ENCODE measurements at places on chromosomes 1 and 21.

DNA sequence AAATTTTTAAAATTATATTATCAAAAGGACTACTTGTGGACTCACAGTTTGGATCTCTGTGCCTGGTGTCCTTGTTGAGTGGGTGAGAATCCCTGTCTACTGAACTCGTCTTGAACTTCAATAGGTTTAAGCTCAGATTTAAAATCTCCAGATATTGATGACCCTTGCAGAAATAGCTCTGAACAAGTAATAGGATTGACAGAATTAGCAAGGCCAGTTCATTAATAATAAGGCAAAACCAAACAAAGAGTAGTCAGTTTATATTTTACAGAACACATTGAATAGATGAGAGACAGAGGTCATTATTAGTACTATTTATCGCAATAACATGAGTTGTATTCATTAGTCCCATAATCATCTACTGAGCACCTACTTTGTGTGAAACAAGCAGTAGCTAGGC, at the start of gene PDC:
Gene PDC (minus strand): TSS at position 101 of the 400 bp plus-strand sequence. CDS start 11,655 bp downstream, outside the sequence.
- DNase-seq, result no peak

- DNase-seq, result peak; percentile 82
Measured at GRCh38 chr1:111471012-111471411, 2.8 kb upstream of the C1orf162 start.

GRCh38 chr1:8329439-8329838, 11.5 kb downstream of the SLC45A1 start:
- DNase-seq, result no peak

DNA sequence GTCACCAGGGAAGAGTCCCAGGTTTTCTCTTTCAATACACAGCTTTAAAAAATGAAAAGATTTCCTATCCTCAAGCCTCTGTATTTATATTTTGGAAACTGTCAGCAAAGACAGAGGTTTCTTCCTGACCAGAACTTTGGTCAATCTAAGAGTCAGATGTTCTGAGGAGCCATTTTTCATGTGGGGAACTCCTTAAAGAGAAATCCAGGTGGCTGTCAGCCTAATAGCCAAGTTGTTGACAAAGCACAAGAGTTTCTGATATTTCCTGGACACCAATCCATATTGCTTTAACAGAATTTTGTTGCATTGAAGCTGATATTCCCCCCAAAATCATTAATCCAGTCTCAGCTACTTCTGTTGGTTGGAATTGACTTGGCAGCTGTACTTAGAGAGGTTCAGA, 318.6 kb upstream of the NFIA start:
- DNase-seq, result no peak

GRCh38 chr1:110875216-110875731, 2.3 kb downstream of the CD53 start:
- peak; percentile 71 for DNase-seq

DNA sequence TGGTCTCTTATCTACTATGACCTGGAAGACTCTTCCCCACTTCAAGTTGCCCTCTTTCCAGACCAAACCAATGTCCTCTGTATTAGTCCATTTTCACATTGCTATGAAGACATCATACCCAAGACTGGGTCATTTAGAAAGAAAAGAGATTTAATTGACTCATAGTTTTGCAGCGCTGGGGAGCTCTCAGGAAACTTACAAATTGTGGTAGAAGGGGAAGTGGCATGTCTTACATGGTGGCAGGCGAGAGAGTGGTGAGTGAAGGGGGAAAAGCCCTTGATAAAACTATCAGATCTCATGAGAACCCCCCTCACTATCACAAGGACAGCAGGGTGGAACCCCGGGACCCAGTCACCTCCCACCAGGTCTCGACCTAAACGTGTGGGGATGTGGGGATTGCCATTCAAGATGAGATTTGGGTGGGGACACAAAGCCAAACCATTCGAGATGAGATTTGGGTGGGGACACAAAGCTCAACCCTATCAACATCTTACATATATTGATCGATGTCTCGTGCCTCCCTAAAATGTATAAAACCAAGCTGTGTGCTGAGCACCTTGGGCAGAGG, 14.2 kb upstream of the AGPAT3 start:
- no peak for DNase-seq

GRCh38 chr1:89360716-89361115, 3.1 kb upstream of the GBP6 start:
- no peak for DNase-seq

DNA sequence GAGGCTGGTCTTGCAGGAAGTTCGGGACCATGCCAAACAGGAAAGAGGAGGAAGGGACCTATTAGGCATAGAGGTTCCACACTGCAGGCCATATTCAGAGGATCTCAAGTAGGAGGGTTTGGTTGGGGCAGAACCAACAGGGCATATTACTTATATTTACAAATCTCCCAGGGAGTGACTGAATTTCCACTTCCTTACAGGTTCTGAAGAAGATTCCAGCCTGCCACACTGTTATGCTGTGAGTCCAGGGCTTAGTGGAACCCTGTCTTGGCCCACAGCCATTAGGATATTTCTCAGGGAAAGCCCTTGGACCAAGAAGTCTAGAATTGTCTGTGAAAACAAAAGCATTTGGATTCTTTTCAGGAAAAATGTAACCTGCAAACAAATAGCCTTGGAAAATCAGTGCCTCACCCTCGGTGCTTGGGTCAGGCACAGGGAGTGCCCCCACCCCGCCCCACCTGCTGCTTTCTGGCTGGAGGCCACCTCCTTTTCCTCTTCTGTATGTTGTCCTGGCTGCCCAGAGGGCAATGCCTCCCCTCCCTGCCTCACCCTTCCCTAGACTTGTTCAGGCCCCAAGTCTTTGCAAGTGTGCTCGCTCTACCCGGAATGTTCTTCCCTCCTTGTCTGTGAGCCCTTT, 41.0 kb upstream of the JUN start:
- DNase-seq, result no peak

- no peak for DNase-seq
Measured at GRCh38 chr1:211338224-211338620, 11.6 kb downstream of the TRAF5 start.

DNA sequence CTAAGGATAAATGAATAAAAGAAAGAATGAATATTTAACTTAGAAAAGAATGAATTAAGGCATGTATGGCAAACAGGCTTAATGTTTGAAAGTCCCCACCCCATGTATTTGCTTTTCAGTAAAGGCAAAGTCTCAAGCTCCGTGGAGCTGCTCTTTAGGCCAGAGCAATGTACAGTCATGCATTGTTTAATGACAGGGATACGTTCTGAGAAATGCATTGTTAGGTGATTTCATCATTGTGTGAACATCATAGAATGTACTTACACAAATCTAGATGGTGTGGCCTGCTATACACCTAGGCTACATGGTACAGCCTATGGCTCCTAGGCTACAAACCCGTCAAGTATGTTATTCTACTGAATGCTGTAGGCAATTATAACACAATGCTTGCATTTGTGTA, 51.6 kb upstream of the SPATA6 start:
- no peak for DNase-seq

GRCh38 chr1:170698301-170699275, 34.7 kb downstream of the PRRX1 start:
- DNase-seq, result no peak

DNA sequence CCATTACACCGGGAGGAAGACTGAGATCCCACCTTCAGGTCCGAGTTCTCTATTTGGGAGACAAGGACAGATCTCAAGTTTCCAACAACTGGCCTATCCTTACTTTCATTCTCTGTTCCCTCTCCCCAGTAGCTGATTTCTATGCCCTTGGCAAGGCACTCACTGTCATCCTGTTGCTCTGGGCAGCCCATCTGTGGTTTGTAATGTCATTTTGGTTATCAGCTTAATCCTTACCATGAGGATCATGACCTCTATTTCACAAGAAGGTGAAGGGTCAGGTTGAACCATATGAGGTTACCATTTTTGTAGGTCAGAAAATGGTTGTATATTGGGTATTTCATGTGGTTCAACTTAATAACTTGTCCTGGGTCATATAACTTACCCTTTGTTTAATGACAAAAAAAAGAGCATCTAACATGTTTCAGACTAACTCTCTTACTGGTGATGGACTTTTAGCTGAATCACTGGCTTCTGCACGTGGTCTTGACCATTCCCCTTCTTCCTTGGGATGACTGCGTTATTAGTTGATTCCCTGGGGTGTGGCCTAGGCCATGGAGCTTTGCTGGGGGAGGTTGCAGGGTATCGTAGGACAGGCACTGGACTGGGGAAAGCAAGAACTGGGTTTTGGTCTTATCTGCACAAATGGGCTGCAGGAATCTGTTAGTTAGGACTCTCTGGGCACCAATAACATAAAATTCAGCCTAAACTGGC, 120.2 kb downstream of the ACTL8 start:
- DNase-seq, result no peak

DNA sequence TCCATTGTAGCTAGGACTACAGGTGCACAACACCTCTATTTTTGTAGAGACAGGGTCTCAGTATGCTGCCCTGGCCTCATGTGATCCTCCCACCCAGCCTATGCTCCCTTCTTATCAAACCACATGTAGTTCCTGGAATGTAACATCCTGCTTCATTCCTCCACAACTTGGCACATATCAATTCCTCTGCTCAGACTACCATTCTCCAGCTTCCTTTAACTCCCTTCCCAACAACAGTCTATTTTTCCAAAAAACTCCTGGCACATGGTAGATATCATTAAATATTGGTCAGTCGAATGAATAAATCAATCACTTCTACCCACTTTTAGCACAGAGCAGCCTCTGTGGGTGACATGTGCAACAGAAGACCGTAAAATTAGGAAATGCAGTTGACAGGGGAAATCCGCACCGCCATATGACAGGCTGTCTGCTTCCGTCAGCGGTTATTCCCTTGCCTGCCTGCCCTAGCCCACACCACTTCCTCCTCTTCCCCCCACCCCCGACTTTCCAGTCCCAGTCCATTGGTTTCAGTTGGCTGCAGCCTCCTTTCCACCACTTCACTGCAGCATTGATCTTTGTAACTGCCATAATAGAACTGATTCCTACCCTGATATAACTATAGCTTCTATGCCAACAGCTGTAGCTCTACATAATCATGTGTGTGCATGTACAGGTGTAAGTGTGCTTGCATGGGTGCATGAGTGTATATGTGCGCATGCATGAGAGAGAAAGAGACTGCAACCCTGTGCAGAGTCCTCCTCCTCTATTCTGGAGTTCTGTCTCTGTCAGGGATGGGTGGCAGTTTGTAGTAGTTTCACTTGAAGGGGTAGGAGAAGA, 6.8 kb upstream of the AKR1A1 start:
- peak; percentile 73 for DNase-seq

- DNase-seq, result no peak
Measured at GRCh38 chr1:21051177-21051825, 125.4 kb downstream of the EIF4G3 start.

GRCh38 chr1:207745285-207745684, 6.6 kb upstream of the CD46 start:
- DNase-seq, result no peak

DNA sequence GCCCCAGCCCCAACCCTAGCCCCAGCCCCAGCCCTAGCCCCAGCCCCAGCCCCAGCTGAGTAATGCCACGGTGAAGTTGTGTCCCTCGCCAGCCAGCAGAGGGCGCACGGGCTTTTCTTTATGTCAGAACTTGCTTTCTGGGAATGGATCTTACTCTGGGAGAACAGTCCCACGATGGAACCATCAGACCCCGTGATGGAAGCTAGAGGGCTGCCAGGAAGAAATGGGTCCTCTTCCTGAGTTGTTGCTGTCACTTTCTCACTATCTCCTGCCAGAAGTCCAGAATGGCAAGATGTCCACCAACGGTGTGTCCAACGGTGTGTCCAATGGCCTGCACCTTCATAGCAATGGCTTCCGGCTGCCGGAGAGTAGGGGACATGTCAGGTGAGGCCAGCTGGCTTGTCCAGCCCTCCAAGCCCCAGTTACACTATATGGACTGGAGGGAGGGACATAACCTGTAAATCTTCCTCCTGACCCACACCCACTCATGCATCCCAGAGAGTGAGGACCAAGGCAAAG, 25.1 kb upstream of the TMEM222 start:
- peak; percentile 78 for DNase-seq

- DNase-seq, result peak; percentile 30
Measured at GRCh38 chr1:11925938-11926292, 312 bp downstream of the KIAA2013 start.

All from activated CD4-positive, alpha-beta T cell treated with anti-CD3 and anti-CD28 coated beads, Interleukin-2, amount 10 ng/mL, durations not matched to agents 7 days and 5 days (primary cell).